Activated naive CD8-positive, alpha-beta T cell treated with anti-CD3 and anti-CD28 coated beads for 36 hours (primary cell): ENCODE measurements at places on chromosomes 12 and 14.

GRCh38 chr14:55221968-55222367, 30.6 kb upstream of the DLGAP5 start:
- no peak for DNase-seq

GRCh38 chr12:67426067-67426466, 156.9 kb downstream of the CAND1 start:
- no peak for DNase-seq

DNA sequence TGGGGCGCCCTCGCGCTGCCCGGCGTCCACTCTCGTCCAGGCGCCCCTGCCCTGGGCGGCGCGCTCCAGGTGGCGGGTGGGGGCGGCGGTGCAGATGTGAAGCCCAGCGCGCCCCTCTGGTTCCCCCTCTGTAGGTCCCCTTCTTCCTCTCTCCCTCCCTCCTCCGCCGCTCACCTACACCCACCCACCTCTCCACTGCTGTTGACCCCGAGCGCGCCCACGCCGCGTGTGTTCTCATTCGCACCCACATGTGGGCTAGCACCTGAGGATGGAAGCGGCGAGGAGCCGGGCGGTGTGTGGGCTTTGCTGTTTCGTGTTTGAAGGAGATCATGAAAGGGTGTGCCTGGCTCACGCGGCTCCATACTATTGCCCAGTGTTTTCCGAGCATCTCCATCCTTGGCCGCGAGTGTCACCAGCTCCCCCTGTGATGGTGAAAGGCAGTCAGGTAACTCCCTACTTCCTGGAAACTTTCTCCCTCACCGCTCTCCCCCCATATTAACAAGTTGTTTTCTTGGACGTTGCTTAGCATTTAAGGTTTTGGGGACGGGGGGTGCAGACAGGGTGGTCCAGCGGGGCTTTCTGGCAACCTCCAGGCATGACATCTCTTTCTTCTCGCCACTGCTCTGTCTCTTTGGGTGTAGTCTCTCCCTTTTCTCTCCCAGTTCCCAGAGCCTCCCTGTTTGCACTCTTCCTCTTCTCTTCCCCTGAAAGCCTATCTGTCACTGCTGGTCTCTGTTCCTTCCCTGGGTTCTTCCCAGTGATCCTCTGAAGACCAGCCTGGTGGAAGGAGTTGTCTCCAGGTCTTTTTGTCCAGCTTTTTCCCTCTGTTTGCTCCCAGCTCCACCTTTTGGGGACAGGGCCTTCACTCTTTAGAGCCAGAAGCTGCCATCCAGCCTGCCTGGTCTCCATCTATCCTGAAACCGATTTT, 1.6 kb downstream of the CACNA1C start:
- no peak for DNase-seq

DNA sequence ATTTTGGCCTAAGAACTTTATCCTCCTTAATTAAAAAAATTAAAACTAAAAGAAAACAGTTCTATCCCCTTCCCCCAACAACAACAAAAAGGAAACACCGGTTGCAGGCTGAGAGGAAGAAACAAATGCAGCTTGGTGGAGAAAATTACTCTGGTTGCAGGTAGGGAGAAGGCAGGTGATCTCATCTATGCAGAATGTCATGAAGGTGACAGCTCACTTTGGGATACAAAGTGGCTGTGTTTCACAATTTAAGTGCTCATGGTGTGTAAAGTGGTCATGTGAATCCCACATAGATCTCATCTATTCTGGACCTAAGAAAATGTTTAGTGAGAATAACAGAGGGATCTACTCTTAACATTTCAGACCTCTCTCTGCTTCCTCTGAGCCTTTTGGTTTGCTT, 219.7 kb upstream of the PKP2 start:
- no peak for DNase-seq

GRCh38 chr14:97388408-97388807, 591.2 kb downstream of the VRK1 start:
- no peak for DNase-seq
